ENCODE measurements at places on chromosomes 5 and 9.
A peak's percentile ranks its signal among the peaks of the same experiment; 100 is the strongest.

GRCh38 chr5:176633598-176633997 is 3.1 kb downstream of the EIF4E1B start:
- no peak for DNase-seq

DNA sequence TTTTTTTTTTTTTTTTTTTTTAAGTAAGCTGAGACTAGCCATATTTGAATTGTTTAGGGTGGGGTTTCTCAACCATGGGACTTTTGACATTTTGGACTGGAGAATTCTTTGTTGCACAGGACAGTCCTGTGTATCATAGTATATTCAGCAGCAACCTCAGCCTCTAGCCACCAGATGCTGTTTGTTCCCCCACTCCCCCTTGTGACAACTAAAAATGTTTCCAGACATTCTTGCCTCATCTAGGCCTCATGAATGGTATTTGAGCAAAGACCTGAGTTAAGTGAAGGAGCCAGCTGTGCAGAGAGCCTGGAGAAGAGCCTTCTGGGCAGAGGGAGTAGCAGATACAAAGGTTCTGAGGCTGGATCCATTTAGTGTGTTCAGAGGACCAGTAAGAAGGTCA is 155.9 kb downstream of the SGCD start:
- DNase-seq: no peak

DNA sequence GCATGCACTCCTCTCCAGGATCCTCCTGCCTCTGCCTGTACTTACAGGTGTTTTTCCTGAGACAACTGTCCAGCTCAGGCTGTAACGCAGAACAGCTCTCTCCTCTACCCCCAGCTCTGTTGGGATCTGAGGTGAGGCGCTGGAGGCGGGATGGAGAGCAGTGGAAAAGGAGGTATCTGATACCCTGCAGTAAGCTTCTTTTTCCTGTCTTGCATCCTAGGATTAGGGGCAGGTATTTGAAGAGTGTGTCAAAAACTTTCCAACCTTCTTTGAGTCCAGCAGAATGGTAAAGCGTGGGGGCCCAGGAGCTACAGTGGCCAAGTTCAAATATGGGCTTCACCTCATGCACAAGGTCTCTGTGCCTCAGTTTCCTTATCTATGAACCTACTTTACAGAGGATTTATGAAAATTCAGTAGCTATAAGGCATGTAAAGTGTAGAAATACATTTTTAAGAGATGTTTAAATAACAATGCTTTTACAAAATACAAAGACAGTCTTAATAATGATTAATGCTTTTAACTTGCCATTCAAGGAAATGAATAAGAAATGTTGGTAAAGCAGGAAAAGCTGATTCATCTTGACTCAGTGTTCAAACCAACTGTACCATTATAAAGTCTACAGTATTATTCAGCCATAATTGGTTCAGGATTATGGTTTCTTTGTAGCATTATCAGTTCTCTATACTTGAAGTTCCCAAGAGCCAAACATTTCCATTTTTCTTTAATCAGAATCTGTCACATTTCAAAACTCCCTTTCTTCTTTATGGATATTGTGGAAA is 26.1 kb downstream of the MAP1B start:
- no peak for DNase-seq

GRCh38 chr9:81370650-81371049 is 318.7 kb downstream of the TLE1 start:
- no peak for DNase-seq

DNA sequence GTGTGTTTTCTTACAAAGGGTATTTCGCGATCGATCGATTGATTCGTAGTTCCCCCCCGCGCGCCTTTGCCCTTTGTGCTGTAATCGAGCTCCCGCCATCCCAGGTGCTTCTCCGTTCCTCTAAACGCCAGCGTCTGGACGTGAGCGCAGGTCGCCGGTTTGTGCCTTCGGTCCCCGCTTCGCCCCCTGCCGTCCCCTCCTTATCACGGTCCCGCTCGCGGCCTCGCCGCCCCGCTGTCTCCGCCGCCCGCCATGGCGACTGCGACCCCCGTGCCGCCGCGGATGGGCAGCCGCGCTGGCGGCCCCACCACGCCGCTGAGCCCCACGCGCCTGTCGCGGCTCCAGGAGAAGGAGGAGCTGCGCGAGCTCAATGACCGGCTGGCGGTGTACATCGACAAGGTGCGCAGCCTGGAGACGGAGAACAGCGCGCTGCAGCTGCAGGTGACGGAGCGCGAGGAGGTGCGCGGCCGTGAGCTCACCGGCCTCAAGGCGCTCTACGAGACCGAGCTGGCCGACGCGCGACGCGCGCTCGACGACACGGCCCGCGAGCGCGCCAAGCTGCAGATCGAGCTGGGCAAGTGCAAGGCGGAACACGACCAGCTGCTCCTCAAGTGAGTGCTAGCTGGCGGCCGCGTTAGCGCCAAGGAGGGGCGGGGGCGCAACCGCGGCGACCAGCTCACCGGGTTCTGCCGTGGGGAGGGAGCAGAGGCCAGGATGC is 480 bp downstream of the LMNB1 start:
- DNase-seq: peak; percentile 39

DNA sequence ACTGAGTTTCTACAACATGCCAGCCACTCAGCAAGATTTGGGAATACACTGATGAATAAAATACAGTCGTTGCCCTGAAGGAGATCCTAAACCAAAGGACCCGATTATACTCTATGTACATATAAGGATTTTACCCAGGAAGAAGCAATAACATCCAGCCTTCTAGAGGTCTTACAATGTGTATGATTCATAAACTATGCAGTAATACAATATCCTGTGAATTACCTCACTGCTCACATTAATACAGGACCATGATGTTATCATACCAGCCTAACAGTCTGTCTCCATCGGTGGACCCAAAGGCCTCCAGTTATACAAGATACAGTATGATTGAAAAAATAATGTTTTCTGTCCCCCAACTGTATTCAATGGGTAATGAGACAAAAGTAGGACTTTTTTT is 310.5 kb upstream of the TRPM3 start:
- DNase-seq: no peak

DNA sequence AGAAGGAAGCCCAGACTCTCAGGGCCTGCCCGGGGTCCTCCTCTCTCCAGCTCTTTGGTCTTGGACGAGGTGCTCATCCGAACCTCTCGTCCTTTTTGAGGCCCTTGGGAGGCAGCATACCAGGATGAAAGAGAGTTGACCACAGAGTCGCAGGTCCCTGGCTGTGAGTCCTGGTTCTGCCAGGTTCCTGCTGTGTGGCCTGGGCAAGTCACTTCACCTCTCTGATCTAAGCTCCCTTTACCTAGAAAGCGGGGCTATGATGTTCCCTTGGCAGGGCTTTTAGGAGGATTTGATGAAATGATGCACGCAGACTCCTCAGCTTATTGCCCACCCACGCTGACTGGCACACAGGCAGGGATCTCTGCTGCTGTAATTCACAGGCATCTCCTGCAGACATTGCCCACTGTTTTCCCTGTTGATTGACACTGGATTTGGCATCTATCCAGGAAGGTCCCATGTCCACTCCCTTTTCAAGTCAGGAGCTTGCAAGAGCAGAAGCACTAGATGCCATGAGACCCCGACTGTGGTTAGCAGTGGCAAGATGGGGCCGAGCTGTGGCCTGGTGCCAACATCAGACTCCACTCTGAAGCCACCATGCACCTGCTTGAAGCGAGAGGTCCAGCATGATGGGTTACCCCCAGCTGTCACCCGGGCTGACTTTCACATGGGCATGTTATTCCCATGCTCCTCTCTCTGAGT is 71.5 kb downstream of the MACROH2A1 start:
- no peak for DNase-seq

- DNase-seq: no peak
Observed at GRCh38 chr9:85713897-85714296, 27.9 kb downstream of the AGTPBP1 start.

- DNase-seq: no peak
Observed at GRCh38 chr5:168851902-168852321, 272.7 kb upstream of the PANK3 start.

GRCh38 chr9:34552986-34553385 is 30.2 kb upstream of the ENHO start:
- DNase-seq: no peak

DNA sequence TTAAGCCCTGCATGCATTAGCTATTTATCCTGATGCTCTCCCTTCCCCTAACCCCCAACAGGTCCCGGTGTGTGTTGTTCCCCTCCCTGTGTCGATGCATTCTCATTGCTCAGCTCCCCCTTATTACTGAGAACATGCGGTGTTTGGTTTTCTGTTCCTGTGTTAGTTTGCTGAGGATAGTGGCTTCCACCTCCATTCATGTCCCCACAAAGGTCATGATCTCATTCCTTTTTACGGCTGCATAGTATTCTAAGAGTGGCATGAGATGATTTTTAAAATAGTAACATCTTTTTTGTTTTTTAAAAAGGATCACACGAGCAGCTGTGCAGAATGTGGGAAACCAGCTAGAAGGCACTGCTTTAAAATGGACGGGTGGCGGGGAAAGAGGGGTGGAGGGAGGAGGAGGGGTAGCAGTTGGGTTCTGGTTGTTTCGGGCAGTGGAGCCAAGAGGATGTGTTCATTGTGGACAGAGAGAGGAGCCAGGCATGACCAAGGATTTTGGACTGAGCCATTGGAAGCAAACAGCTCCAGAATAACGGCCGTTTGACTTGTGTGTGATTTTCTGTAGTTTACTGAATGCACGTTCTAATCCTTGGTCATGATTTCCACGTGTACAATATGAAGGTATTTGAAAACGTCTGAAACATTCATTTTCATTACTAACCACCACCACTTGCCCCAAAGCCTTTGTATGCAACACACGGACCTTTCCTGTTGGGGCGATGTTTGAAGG is 1.7 kb upstream of the TENT4A start:
- DNase-seq: no peak

- no peak for DNase-seq
Observed at GRCh38 chr5:67077296-67077695, 119.3 kb downstream of the CD180 start.

DNA sequence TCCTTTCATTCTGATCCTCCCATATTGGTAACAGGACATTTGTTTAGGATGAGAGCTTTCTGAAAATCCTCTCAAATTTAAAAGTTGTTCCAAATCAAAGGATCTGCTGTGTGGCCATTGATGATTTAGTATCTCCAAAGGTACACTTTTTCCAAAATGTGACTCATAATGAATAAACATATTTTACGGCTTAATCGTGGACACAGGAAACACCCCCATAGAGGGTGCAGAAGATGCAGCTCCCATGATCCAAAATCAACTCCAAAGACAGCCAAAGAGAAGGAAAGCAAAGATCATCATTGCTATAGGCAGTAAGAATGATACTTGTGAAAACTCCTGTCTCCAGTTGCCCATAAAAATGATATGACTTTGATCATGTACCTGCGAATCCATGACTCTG is 239.7 kb downstream of the PIK3R1 start:
- no peak for DNase-seq

DNA sequence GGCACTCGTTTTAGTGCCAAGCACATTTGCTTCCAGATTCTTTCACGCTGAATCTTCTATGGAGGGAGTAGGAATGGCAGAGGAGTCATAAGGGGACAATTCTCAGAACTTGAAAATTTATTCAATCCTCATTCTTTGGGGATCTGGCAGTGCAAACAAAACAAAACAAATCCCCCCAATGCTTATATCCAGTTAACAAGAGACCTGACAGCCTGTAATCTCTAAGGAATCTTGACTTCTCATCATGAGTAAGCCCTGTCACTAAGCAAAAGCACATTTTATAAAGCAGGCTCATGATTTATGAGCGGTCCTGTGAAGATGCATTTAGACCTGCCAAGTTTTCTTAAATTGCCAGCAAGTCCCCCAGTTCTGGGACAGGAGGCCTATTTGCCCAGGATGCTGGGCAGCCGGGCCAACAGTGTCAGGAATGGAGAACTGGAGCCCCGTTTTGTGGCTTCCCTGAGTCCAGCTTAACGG is 513.9 kb downstream of the CTNND2 start:
- DNase-seq: no peak

GRCh38 chr5:138966236-138966985 is 91.3 kb upstream of the LRRTM2 start:
- DNase-seq: no peak

GRCh38 chr5:150057996-150058395 is 28.4 kb downstream of the CSF1R start:
- DNase-seq: no peak

- DNase-seq: no peak
Observed at GRCh38 chr5:130155345-130156011, 251.2 kb downstream of the CHSY3 start.
